Lung microvascular endothelial cell (primary cell): ENCODE measurements at places on chromosomes 1 and 21.

- no peak for DNase-seq
Measured at GRCh38 chr1:171828794-171829193, 12.5 kb upstream of the DNM3 start.

DNA sequence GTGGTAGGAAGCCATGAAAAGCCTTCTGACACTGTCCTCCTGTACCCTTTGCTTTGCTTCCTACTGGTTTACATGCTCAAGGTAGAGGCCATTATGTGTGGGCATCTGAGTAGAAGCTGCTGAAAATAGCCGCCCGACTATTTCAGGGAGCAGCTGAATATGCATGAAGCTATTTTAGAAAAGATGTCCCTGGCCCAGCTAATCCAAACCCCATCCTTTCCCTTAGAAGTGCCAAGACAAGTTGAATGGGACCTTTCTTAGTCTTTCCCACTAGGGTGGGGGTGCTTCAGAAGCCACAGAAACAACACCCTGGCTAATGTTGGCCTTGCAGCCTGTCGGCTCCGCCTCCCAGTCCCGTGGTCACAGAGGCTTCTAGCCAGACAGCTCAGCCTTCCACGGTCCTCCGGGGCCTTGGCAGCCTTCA lies 205.1 kb upstream of the EDN2 start:
- no peak for DNase-seq

GRCh38 chr1:178142806-178143205 lies 48.9 kb downstream of the RASAL2 start:
- DNase-seq = no peak

DNA sequence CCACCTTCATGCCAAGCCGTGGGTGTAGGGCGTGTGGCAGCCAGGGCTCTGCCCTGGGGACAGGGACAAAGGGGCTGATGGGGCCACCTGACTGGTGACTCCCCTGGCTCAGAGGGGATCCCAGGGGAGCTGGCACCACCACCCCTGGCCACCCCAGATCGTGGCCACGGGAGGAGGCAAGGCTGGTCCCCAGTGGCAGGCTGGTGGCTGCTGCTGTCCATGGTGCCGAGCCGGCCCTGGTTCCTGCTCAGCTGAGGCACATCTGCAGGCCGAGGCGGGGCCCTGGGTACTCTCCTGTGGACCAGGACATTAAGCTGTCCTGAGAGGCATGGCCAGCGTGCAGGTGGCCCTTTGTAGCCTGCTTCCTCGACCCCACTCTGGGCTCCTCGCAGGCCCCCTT lies 6.5 kb downstream of the PLCH2 start:
- DNase-seq = no peak

DNA sequence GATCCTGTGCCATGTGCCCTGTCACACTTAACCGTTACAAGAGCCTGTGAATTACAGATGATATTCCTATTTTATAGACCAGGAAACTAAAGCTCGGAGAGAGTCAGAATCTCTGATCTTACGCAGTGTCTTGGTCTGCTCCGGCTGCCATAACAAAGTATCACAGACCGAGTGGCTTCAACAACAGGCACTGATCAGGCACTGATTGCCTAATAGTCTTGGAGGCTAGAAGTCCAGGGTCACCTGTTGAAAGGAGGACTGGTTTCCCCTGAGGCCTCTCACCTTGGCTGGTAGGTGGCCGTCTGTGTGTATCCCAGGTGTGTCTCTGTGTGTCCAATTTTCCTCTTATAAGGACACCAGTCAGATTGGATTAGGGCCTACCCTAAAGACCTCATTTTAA lies 31.5 kb upstream of the KCNE2 start:
- DNase-seq = no peak

GRCh38 chr1:200316148-200316803 lies 93.6 kb downstream of the ZNF281 start:
- DNase-seq = no peak
